ENCODE measurements at places on chromosomes 6 and 20. TPM values are rescaled to one million over a fixed set of nuclear protein-coding genes. Genes with fewer than 3 reads are reported as not detected.

CCHCR1 gene
- 50.5 TPM for total RNA-seq

GRCh38 chr6:157562997-157563396 is 182.0 kb downstream of the ZDHHC14 start:
- no peak overlapping the region for H3K4me3 ChIP-seq
- peaks cover 12% of the 10 kb centered on the region for H3K4me1 ChIP-seq
- no peaks in the 10 kb centered on the region for H3K36me3 ChIP-seq
- no peak for DNase-seq

- H3K36me3 ChIP-seq: no peaks in the 10 kb centered on the region
- no peak overlapping the region for H3K4me3 ChIP-seq
- H3K4me1 ChIP-seq: no peaks in the 10 kb centered on the region
- no peak for DNase-seq
- peaks cover 27% of the 10 kb centered on the region for H3K27me3 ChIP-seq
- H3K27ac ChIP-seq: no peak overlapping the region
These were observed 33.4 kb upstream of the PRIM2 start for GRCh38 chr6:57283911-57284455.

RSPO3 gene
- total RNA-seq: not detected

WFDC10B gene
- not detected for total RNA-seq

GRCh38 chr6:167720456-167721285 is 106.0 kb upstream of the AFDN start:
- no peaks in the 10 kb centered on the region for H3K36me3 ChIP-seq
- no peaks in the 10 kb centered on the region for H3K4me1 ChIP-seq
- H3K27ac ChIP-seq: no peak overlapping the region
- no peak overlapping the region for H3K4me3 ChIP-seq
- H3K27me3 ChIP-seq: peaks cover 28% of the 10 kb centered on the region
- no peak for DNase-seq

CLVS2 gene
- not detected for total RNA-seq

DNA sequence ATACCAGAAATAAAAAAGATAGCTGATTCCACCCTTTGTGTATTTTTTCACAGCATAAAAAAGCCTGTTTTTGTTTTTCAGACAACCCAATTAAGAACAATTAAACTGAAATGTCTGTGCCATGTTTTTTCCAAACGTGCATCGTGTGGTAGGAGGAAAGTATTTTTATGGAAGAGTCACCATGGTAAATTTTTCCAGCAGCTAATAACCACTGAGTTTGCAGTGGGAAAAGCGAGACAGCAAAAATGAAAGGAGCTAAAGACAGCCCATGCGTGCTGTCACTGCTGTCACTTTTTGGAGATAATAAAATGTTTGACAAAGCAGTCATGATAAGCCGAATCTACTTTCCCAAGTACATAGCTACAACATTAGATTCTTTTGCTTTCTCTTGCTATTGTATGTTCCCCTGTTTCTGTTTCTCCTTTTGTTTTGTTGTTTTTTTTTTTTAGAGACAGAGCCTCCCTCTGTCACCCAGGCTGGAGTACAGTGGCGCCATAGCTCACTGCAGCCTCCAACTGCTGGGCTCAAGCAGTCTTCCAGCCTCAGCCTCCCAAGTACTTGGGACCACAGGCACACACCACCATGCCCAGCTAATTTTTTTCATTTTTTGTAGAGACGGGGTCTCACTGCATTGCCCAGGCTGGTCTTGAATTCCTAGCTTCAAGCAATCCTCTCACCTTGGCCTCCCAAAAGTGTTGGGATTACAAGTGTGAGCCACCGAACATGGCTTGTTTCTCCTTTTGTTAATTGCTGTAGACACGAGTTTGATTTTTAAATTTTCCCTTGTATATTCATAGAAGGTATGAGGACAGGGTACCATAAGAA is 261.3 kb downstream of the TMEM242 start:
- DNase-seq: no peak
- H3K4me1 ChIP-seq: peaks cover 46% of the 10 kb centered on the region
- no peak overlapping the region for H3K4me3 ChIP-seq
- no peaks in the 10 kb centered on the region for H3K27me3 ChIP-seq

LY6G6C gene
- not detected for total RNA-seq

GRCh38 chr6:39812853-39813533 is 20.8 kb downstream of the DAAM2 start:
- H3K4me1 ChIP-seq: no peaks in the 10 kb centered on the region
- H3K4me3 ChIP-seq: no peak overlapping the region
- H3K27me3 ChIP-seq: peaks cover 9% of the 10 kb centered on the region
- no peak overlapping the region for H3K27ac ChIP-seq
- no peaks in the 10 kb centered on the region for H3K36me3 ChIP-seq

DNA sequence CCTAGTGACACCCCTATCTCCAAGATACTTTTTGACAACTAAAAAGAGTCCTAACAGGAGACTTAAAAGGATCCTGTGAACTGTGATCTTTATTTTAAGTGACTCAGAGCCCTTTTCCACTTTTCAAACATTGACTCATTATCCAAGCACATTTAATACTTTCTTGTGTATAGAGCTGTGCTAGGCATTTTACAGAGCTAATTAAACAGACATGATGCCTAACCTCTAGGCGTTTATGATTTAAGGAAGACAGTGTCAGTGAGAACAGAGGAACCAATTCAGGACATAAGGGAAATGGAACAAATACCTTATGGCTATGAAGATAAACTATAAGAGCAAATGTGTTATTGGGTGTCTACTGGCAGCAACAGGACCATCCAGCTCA is 282.6 kb downstream of the TPBG start:
- DNase-seq: no peak
- H3K36me3 ChIP-seq: no peaks in the 10 kb centered on the region
- no peak overlapping the region for H3K27ac ChIP-seq

- no peaks in the 10 kb centered on the region for H3K4me1 ChIP-seq
- H3K27me3 ChIP-seq: peaks cover 6% of the 10 kb centered on the region
- no peaks in the 10 kb centered on the region for H3K36me3 ChIP-seq
- H3K4me3 ChIP-seq: no peak overlapping the region
These were observed 75.9 kb upstream of the SPACA1 start for GRCh38 chr6:87971605-87972262.

WFDC2 gene
- total RNA-seq: 0.38 TPM

FAM83B gene
- total RNA-seq: not detected

GRCh38 chr20:48380661-48381060 is 447.1 kb downstream of the PREX1 start:
- H3K27ac ChIP-seq: no peak overlapping the region
- DNase-seq: no peak
- H3K27me3 ChIP-seq: peaks cover 17% of the 10 kb centered on the region
- H3K36me3 ChIP-seq: no peaks in the 10 kb centered on the region

- peaks cover 20% of the 10 kb centered on the region for H3K4me1 ChIP-seq
- no peak for DNase-seq
- no peak overlapping the region for H3K4me3 ChIP-seq
- H3K27ac ChIP-seq: no peak overlapping the region
- H3K27me3 ChIP-seq: peaks cover 2% of the 10 kb centered on the region
- H3K36me3 ChIP-seq: no peaks in the 10 kb centered on the region
These were observed 23.2 kb upstream of the RIN2 start for GRCh38 chr20:19734811-19735210.

- no peaks in the 10 kb centered on the region for H3K4me1 ChIP-seq
- no peak overlapping the region for H3K27ac ChIP-seq
- no peak overlapping the region for H3K4me3 ChIP-seq
- H3K36me3 ChIP-seq: no peaks in the 10 kb centered on the region
These were observed 8.6 kb downstream of the SULF2 start for GRCh38 chr20:47776639-47777038.

GJA10 gene
- total RNA-seq: not detected

OVOL2 gene
- not detected for total RNA-seq

DNA sequence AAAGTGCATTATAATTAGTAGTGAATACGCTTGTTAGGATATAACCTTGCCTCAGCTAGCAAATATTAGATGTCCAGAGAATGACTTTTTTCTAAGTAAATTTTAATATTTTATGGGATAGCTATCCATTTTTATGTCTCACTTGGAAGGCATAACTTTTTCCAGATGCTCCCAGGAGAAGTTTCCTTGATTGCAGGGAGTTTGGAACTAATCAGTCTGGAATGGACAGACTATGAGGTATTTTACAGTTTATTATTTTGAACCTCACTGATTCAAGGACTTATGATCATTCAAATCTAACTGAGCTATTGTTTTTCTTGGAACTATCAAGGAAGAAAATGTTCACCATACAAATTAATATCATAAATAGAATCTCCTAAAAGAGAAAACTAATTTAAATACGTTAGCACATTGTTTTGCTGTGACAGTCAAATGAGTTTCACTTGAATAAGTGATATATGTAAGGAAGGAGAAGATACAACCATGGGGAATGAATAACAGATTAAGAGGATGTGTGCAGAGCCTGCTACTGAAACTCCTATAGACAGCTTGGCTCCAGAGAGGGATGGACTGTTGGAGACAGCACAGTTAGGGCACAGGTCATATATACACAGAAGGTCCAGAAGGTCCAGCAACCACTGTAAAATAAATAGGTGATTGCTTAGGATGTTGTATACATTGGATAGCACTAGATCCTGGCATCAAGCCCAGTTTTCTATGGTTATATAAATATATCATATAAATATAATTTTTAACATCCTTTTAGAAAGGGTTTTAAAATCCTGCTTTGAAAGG is 20.6 kb upstream of the LCA5 start:
- H3K4me3 ChIP-seq: no peak overlapping the region
- H3K4me1 ChIP-seq: no peaks in the 10 kb centered on the region
- DNase-seq: no peak
- no peak overlapping the region for H3K27ac ChIP-seq
- no peaks in the 10 kb centered on the region for H3K27me3 ChIP-seq

GRCh38 chr20:62536871-62537401 is 61.1 kb upstream of the GATA5 start:
- no peak overlapping the region for H3K4me3 ChIP-seq
- no peaks in the 10 kb centered on the region for H3K27me3 ChIP-seq
- no peak overlapping the region for H3K27ac ChIP-seq

- H3K4me1 ChIP-seq: no peaks in the 10 kb centered on the region
- no peaks in the 10 kb centered on the region for H3K36me3 ChIP-seq
- no peak for DNase-seq
- H3K4me3 ChIP-seq: no peak overlapping the region
- H3K27me3 ChIP-seq: no peaks in the 10 kb centered on the region
These were observed 249.1 kb downstream of the COL12A1 start for GRCh38 chr6:74956559-74957428.

GRCh38 chr6:22364306-22364705 is 67.5 kb upstream of the PRL start:
- no peak overlapping the region for H3K4me3 ChIP-seq
- DNase-seq: no peak
- H3K27me3 ChIP-seq: no peaks in the 10 kb centered on the region
- no peaks in the 10 kb centered on the region for H3K4me1 ChIP-seq

- H3K27ac ChIP-seq: no peak overlapping the region
- H3K36me3 ChIP-seq: no peaks in the 10 kb centered on the region
- H3K27me3 ChIP-seq: peaks cover 1% of the 10 kb centered on the region
- no peaks in the 10 kb centered on the region for H3K4me1 ChIP-seq
- no peak for DNase-seq
These were observed 213.2 kb upstream of the MANEA start for GRCh38 chr6:95364016-95364604.

GRCh38 chr20:63118303-63119120 is 97.4 kb downstream of the YTHDF1 start:
- no peak for DNase-seq
- H3K4me1 ChIP-seq: no peaks in the 10 kb centered on the region
- no peak overlapping the region for H3K4me3 ChIP-seq
- peaks cover 32% of the 10 kb centered on the region for H3K27me3 ChIP-seq
- no peaks in the 10 kb centered on the region for H3K36me3 ChIP-seq

GRCh38 chr6:45500924-45501816 is 123.4 kb upstream of the SUPT3H start:
- peaks cover 49% of the 10 kb centered on the region for H3K4me1 ChIP-seq
- peaks cover 63% of the 10 kb centered on the region for H3K36me3 ChIP-seq
- no peak overlapping the region for H3K27ac ChIP-seq
- no peaks in the 10 kb centered on the region for H3K27me3 ChIP-seq
- no peak overlapping the region for H3K4me3 ChIP-seq
- no peak for DNase-seq

- H3K27ac ChIP-seq: no peak overlapping the region
- no peak overlapping the region for H3K4me3 ChIP-seq
- no peaks in the 10 kb centered on the region for H3K27me3 ChIP-seq
- H3K4me1 ChIP-seq: peaks cover 3% of the 10 kb centered on the region
- no peaks in the 10 kb centered on the region for H3K36me3 ChIP-seq
These were observed 89.0 kb downstream of the TNFAIP3 start for GRCh38 chr6:137956098-137956488.

GRCh38 chr6:154805288-154805911 is 72.2 kb downstream of the SCAF8 start:
- no peak overlapping the region for H3K4me3 ChIP-seq
- H3K4me1 ChIP-seq: peaks cover 3% of the 10 kb centered on the region
- H3K36me3 ChIP-seq: peaks cover 19% of the 10 kb centered on the region
- H3K27me3 ChIP-seq: no peaks in the 10 kb centered on the region
- no peak for DNase-seq

- no peaks in the 10 kb centered on the region for H3K27me3 ChIP-seq
- H3K36me3 ChIP-seq: no peaks in the 10 kb centered on the region
- H3K4me1 ChIP-seq: no peaks in the 10 kb centered on the region
These were observed 122.0 kb downstream of the GFRAL start for GRCh38 chr6:55449225-55449624.

RBBP8NL gene
- not detected for total RNA-seq

DNA sequence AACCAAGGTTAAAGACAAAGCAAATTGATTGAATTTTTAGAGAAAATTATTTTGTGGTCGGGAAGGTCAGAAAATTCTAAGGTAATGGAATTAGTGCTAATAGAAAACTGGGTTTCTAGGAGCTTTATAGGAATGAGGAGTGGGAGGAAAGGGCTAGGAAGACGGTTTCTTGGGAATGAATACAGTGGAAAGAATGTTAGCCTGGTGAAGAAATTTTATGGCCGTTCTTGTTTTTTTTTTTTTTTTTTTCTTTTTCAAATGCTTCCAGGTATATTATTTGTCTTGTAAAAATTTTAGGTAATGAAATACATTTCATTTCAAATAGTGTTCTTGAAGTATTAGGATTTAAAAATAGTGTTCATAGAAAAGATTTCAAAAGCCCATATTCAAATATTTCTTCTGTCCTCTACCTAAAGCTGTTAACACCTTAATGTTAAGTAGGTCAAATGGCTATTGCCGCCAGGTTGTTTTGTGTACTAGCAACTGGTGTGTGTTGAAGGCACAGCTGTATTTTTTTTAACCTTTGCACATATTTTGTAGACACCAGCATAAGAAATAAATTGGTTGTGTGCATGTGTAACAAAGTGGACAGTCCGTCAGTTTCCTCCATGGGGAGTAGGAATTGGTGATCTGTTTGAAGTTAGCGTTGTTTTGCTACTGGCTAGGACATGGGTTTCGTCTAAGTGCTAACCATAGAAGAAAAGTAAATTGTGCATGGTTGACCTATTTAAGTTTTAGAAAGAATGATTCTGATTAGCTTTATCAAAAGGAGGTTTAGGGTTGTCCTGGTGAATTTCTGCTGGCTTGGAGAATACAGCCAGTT is 32.3 kb downstream of the AFDN start:
- DNase-seq: no peak
- H3K36me3 ChIP-seq: no peaks in the 10 kb centered on the region

NMBR gene
- total RNA-seq: not detected

- H3K4me1 ChIP-seq: peaks cover 20% of the 10 kb centered on the region
- no peaks in the 10 kb centered on the region for H3K36me3 ChIP-seq
- no peak overlapping the region for H3K4me3 ChIP-seq
These were observed 60.1 kb downstream of the SESN1 start for GRCh38 chr6:109034526-109034925.

- no peak overlapping the region for H3K4me3 ChIP-seq
- no peaks in the 10 kb centered on the region for H3K36me3 ChIP-seq
- no peak for DNase-seq
- H3K27me3 ChIP-seq: no peaks in the 10 kb centered on the region
These were observed 131.7 kb upstream of the MAP3K4 start for GRCh38 chr6:160859822-160860221.

HCRTR2 gene
- not detected for total RNA-seq

KIAA1755 gene
- not detected for total RNA-seq

SPATA25 gene
- total RNA-seq: 0.63 TPM

SPEF1 gene
- total RNA-seq: not detected
